ENCODE measurements at places on chromosomes 11 and 22.

- no peak for DNase-seq
Measured at GRCh38 chr11:103681855-103682254, 354.6 kb upstream of the DDI1 start.

- DNase-seq: no peak
Measured at GRCh38 chr11:26655287-26655686, 66.6 kb downstream of the SLC5A12 start.

GRCh38 chr11:130706572-130706971, 209.7 kb downstream of the SNX19 start:
- peak; percentile 91 for DNase-seq

DNA sequence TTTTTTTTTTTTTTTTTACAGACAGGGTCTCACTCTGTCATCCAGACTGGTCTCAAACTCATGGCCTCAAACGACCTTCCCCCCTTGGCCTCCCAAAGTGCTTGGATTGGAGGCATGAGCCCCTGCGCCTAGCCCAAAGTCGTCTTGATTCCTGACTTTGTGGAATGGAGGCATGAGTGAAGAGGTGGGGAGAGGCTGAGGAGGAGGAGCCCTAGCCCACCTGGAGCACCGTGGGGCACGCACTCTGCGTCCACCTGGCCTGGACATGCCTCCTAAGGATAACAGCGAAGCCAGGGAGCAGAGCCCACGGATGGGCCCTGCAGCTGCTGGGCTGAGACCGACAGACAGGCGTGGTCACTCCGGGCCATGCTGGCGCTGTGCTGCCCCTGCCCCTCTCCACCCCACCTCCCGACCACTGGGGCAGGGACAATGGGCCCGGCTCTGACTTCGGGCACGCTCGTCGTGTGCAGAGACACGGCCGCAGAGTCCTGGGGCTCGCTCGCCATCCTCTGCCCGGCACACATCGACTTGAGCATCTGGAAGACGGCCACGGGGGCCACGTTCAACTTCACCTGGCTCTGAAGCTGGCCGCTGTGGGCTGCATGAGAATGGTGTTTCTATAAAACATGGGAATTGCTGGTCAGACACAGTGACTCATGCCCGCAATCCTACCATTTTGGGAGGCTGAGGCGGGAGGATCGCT, 34.8 kb downstream of the LRRC74B start:
- DNase-seq: no peak

GRCh38 chr11:23010790-23011335, 150.6 kb upstream of the CCDC179 start:
- no peak for DNase-seq

DNA sequence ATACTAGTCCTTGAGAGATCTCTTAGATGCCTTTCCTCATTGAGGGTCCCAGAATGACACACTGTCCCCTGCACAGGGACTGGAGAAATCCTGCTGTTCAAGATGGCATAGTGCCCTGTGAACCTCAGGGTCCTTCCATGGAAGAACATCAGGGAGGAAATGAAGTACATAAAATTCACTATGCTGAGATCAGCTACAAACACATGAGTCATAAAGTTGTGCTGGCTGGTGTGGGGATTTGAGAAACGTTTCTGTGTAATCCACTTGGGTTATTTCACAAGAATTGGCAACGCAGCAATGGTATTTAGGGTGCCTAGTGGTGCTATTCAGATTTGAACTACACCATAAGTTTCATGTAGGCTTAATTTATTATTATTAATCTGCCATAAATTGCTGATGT, 174.4 kb downstream of the MAML2 start:
- peak; percentile 93 for DNase-seq

GRCh38 chr11:58561394-58562098, 14.1 kb downstream of the LPXN start:
- no peak for DNase-seq

DNA sequence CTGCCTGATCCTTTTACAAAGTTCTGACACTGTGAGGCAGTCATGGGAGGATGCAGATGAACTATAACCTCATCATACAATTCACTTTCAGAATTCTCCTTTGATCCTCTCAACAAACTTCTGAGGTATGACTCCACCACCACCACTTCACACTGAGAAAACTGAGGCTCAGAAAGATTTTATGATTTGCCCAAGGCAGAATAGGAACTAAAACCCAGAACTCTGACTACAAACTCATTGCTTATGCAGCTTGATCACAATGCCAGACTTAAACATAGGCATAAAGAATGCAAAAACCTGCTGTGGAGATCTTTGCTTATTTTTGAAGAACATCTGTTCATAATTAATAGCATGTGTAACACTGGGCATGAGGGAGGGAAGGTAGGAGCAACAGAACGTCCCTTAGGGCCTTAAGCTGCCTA, 20.4 kb downstream of the FAM168A start:
- peak; percentile 66 for DNase-seq

DNA sequence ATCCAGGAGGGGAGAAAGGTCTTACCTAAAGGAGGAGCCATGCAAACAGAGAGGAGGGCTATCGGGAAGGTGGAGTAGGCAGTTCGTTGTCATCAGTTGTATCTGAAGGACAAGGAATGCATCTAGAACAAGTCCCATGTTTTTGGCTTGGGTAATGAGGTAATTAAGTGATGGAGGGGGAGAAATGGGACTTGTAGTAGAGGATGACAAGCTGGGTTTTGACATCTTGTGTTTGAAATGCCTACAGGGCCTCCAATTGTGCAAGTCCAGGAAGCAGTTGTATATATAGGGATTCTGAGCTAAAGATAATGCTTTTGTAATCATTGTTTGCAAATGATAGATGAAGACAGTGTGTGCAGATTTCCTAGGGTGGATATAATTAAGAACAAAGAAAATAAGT, 622.8 kb downstream of the NTM start:
- no peak for DNase-seq

GRCh38 chr11:45477588-45477987, 187.8 kb downstream of the CHST1 start:
- DNase-seq: no peak

DNA sequence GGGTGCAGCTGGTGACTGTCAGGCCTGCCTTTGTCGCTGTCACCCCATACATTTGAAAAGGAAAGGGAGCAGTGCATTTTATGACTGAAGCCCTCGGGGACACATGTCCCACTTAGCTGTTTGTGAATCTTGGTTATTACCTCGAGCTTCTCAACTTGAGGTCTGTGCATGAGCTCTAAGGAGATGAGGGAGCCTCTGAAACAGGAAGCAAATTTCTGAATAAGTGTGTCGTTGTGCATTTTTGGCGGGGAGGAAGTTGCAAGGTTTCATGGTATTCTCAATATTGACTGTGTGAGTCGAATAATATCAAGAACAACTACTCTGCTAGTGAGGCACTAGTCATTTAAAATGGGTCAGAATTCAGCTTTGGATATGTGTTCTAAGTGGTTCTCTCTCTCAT, 149.7 kb upstream of the PLET1 start:
- no peak for DNase-seq

- no peak for DNase-seq
Measured at GRCh38 chr22:48757581-48757980, 1070.1 kb downstream of the BRD1 start.

- no peak for DNase-seq
Measured at GRCh38 chr22:31652088-31652487, 9.9 kb downstream of the PISD start.

DNA sequence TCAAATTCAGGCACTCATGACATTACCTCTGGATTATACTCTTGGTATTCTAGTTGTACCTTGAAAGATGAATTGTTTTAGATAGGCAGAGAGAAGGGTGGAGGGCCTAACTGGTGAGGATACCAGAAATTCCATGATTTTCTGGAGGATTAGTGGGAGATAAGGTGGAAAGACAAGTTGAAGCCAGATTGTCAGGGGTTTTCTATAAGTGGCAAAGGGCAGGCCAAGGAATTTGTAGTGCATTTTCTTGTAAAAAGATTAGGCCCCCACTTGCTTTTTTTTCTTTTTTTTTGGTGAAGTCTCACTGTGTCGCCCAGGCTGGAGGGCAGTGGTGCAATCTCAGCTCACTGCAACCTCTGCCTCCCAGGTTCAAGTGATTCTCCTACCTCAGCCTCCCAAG, 28.4 kb upstream of the PRDM10 start:
- DNase-seq: no peak

DNA sequence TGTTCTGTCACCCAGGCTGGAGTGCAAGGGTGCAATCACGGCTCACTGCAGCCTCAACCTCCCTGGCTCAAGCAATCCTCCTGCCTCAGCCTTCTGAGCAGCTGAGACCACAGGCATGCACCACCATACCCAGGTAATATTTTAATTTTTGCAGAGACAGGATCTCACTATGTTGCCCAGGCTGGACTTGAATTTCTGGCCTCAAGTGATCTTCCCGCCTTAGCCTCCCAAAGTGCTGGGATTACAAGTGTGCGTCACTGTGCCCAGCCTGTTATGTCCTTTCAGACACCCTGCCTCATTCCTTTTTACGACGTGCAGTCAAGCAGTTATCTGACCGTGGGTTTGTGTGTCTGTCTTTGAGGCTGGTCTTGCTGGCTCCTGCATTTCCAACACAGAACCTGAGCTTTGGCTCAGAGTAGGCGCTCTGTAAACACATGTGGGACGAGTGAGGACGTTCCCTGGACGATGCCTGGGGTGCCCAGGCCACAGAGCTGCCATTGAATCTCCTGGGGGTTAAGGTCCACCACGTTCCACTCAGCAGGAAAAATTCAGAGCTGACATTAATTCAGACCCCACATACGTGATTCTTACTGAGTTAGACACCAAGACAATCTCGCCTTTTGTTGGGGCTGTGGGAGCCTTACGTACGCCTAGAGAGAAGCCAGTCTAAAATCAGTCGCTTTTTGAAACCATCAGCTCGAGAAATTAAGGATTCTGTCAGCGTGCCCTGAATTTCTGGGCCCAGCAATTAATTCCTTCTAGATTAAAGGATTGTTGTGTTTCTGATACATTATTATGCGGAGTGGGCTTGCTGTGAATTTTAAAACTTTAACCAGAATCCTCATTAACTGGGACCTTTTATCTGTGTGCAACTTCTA, 21.5 kb upstream of the EMID1 start:
- no peak for DNase-seq

DNA sequence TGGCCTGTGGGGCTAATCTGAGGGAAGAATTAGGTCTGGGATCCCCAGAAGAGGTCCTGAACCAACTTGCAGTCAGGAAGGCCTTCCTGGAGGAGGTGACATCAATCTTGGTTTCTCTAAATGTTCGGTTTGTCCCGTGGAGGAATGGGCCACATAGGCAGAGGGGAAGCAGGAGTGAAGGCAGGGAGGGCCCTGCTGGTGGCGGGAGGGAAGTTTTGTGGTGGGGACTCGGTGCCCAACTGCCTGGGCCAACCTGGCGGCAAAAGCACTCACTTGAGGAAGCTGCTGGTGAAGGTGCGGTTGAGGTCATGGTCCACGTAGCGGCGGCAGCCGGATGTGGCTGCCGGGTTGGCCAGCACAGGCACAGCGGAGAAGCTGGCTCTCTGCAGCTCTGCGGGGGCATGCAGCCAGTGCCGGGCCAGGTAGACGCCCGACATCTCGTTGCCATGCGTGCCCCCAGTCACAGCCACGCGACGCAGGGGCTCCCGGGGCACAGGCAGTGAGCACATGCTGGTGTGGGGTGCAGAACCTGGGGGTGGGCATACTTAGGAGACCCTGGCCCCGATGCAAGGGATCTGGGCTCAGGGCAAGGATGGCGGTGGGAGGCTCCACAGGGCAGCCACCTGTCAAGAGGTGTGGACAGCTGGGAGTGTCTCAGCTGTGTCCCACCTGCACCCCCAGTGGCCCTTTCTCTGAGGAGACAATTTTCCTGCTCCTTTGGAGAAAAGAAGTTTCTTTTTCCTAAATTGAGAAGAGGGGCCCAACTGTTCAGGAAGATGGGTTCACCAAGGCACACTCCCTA, 3.8 kb downstream of the ACY3 start:
- DNase-seq: no peak

DNA sequence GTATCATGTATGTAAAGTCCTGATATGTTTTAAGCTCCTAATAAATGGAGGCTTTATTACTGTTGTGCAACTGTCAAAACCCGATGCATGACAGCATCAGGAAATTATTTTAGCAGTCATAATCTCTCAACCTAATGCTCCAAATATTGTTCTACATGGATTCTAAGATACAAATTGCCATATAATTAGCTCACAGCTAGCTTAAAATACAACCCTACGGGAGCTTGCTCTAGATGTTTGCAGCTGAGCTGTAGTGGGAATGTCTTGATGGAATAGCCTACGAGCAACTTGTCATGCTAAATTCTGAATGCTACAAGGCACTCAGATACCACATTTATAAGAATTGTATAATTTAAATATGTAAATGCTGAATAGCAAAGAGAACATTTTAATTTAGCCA, 109.8 kb downstream of the STK33 start:
- no peak for DNase-seq

- no peak for DNase-seq
Measured at GRCh38 chr11:130000552-130001176, 2.0 kb downstream of the PRDM10 start.

DNA sequence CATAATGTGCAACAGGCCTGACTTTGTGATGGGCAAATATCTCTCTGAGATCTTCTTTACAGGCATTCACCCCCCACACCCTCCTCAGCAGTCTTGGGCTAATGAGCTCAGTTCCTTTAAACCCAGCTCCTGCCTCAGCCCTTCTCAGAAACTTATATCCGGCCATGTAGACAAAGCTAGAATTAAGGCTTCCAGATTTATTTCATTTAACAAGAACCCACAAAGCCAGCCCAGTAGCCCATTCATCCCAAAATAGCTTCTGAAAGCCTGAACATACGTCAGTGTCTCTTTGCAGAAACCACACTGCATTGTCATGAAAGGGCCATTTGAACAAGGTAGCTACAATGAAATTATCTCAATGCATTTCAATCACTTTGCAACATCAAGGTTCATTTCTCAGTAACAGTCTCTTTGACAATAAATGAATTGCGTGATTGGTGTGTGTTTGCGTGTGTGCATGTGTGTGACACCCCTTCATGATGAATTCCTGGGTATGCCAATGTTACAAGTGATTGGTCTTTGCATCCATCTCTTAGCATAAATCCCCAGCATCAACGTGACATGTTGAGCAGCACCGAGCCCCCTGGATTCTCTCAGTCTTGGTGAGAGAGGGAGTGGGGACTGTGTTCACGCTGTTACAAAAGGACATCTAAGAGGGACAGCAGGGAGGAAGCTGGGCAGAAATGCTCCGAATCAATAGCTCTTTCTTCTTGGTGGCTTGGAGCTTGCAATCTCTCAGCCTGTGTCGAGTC, 299.6 kb downstream of the KIRREL3 start:
- no peak for DNase-seq

GRCh38 chr11:44861849-44862557, 88.7 kb downstream of the TP53I11 start:
- peak; percentile 98 for DNase-seq

- DNase-seq: no peak
Measured at GRCh38 chr11:71268706-71269321, 16.4 kb upstream of the SHANK2 start.

GRCh38 chr11:17277024-17277584, 565 bp downstream of the NUCB2 start:
- DNase-seq: peak; percentile 44

- no peak for DNase-seq
Measured at GRCh38 chr11:8685306-8685705, 2.7 kb downstream of the RPL27A start.

- DNase-seq: no peak
Measured at GRCh38 chr11:127191689-127192088, 191.1 kb upstream of the KIRREL3 start.

Measured in AG08395 (cell line).